ENCODE measurements at places on chromosomes 6 and 20.

- DNase-seq = no peak
Measured at GRCh38 chr6:105925706-105926105, 160.4 kb upstream of the PRDM1 start.

DNA sequence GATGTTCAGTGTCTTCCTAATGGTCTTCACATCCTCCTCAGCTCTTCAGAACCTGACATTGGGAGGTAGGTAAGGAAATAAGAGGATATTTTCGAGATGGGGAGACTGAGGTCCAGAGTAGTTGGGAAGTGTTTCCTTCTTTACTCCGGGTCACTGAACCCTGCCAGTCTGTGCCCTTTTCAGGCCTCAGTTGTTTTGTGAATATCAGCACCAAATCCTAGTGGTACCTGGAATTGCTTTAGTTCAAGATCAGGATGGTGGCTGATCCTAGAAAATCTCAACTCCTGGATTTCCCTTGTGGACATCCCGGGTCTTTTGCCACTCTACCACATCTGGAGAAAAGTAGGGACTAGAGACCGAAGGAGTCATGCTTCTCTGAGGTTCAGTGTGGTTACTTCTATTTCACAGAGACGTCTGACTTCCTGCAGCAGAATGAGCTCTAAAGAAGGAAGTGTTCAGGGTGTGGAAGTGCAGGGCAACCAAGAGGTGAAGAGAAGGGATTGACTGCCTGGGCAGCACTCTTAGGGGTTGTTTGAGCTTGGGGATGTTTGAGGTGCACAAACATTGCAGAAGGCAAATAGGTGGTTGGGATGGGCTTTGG lies 995 bp downstream of the STK4 start:
- DNase-seq = no peak

DNA sequence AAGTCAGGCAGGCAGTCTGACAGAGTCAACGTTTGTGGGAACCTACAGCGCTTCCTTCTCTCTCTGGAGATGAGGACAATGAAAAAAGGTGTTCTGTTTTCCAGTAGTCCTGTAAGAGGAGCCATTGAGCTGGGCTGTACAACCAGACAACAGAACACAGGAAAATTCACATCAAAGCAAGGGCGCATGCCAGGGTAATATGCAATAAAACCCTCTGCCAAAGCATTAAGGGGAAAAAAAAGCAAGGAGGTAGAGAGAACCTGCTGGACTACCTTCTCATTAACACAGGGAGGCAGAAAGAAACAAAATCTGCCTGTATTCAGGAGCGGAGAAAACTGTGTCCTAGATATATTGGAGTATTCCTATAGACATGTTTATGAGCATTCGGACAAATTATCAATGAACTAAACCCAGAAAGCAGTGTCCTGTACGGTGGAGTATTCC lies 1.3 kb downstream of the RNF24 start:
- DNase-seq = peak; percentile 44

- DNase-seq = no peak
Measured at GRCh38 chr6:151425561-151425960, 26.4 kb downstream of the RMND1 start.

GRCh38 chr20:2150660-2151059 lies 49.0 kb downstream of the STK35 start:
- DNase-seq = no peak

DNA sequence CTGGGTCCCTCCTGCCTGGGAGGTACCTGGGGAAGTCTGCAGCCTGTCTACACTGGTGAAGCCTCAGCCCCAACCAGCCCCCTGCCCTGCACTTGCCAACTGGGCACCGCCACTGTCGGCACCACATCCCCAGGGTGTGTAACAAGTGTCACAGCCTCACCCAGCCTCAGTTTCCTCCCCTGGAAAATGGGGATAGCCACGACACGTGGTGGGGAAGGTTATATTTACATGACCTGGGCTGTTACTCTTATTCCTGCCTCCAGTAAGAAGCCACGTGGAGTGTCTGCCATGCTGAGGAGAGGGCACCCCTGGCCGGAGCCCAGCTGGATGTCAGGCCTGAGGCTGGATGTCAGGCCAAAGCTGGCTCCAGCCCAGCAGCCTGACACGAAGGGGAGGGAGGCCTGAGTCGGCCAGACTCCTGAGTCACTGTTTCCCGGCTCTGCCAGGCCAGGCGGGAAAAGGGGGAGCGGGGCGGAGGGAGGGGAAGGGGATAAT lies 44.9 kb downstream of the SNAI1 start:
- DNase-seq = no peak

- DNase-seq = no peak
Measured at GRCh38 chr6:2147766-2148448, 97.5 kb downstream of the GMDS start.
